ENCODE measurements at places on chromosomes 4 and X. TPM values are rescaled to one million over a fixed set of nuclear protein-coding genes. Genes with fewer than 3 reads are reported as not detected.

- H3K36me3 ChIP-seq = no peaks in the 10 kb centered on the region
- DNase-seq = no peak
- H3K4me1 ChIP-seq = no peaks in the 10 kb centered on the region
Measured at GRCh38 chr4:13348216-13348615, 135.9 kb downstream of the RAB28 start.

Gene RENBP
- total RNA-seq = 3.3 TPM

- no peaks in the 10 kb centered on the region for H3K36me3 ChIP-seq
- H3K4me1 ChIP-seq = no peaks in the 10 kb centered on the region
- no peak overlapping the region for H3K27ac ChIP-seq
- H3K27me3 ChIP-seq = no peaks in the 10 kb centered on the region
Measured at GRCh38 chr4:4254199-4254598, 6.2 kb upstream of the TMEM128 start.

DNA sequence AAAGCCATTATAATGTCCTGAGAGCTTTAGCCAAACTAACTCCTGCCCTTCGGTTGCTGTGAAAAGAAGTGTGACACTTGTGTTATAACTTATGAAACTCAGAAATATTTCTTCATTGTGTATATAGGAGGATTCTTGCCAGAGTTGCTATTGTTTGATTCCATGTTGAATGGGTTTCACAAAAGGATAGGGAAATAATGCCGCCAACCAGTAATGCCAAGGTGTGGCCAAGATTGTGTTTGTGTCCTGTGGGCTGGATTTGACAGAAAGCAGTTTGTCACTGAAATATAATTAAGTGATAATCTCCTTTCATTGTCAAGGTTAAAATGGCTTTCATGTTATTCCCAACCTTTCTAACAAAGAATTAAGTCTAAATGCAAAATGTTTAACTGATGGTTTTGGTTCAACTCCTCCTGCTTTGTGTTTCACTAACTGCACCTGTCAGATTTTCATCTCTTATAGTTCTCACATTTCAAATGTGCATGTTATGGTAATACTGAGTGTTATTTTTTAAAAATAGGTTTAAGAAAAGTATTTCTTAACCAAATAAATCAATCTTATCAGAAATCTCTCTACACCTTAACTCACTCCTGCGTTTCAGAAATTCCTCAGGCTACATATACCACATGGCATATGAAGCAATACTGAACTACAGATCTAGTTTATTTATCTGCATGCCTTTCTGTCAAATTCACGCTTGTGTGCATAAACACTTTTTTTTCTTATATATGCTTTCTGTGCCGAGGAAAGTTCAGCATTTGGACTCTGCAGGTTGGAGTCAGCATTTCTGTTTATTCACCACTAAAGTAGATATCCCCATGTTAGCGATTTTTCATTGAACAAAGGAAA lies at the start of gene CLDN22:
Gene CLDN22, minus strand, starts transcription at position 66 of the 849 bp plus-strand sequence. Its CDS starts 58 bp downstream, at position 8.
- H3K27ac ChIP-seq = no peak within 1 kb of the TSS
- no peaks in the 10 kb centered on the region for H3K4me1 ChIP-seq
- no peaks in the 10 kb centered on the region for H3K27me3 ChIP-seq
- no peak for DNase-seq

Gene SPANXB1
- not detected for total RNA-seq

Data from colonic mucosa (tissue), 4 donors.